ENCODE measurements at places on chromosomes 1 and 21.

DNA sequence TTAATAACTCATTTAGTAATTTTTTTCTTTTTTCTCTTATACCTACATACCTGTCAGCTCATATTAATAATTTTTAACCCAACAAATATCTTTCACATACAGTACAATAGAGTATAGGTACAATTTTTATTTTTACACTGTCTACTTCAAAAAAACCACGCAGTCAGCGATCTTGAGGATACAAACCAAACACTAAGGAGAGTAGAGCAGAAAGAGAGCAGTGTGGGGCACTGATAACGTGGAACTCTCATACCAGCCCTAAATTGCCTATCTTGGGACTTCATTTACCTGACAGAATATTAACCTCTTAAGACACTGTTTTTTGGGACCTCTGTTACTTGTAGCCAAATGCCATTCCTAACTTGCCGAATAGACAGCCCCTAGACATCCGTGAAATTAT, 5.5 kb downstream of the TRMT1L start:
- peaks cover 28% of the 10 kb centered on the region for H3K36me3 ChIP-seq
- no peak overlapping the region for H3K4me3 ChIP-seq
- no peak for DNase-seq
- H3K27me3 ChIP-seq = no peaks in the 10 kb centered on the region
- no peak overlapping the region for H3K27ac ChIP-seq

DNA sequence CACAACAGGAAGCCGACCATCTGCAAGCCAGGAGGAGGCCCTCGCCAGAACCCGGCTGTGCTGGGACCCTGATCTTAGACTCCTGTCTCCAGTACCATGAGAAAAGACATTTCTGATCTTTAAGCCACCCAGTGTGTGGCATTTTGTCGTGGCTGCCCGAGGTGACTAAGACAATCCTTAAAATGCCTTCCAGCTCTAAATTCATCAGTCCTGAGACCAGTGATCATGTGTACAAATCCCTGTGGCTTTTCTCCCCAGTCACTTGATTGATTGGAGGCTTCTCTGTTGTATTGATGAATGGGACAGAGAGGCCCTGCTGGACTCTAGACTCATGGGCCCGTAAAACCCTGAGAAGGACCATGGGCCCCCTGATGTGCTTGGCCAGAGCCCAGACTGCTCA, 36.1 kb downstream of the B3GALT5 start:
- no peak overlapping the region for H3K27ac ChIP-seq
- no peaks in the 10 kb centered on the region for H3K4me1 ChIP-seq
- no peaks in the 10 kb centered on the region for H3K36me3 ChIP-seq
- H3K4me3 ChIP-seq = no peak overlapping the region

DNA sequence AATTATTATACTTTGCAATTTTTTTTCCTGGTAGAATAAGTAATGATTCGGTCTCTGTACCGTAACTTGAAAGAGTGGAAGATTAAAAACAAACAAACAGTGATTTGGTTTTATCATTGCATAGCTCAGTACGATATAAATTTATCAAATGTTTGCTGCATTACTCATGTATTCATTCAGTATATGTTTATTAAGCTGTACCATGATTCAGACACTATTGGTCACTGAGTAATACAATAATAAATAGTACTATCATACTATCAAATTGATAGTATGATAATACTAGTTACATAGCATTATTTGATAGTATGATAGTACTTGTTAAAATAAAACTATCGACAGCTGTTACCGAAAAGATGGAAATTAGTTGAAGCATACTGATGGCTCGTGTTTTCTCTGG, 12.1 kb downstream of the CENPF start:
- peaks cover 33% of the 10 kb centered on the region for H3K4me1 ChIP-seq
- peaks cover 82% of the 10 kb centered on the region for H3K36me3 ChIP-seq
- no peak overlapping the region for H3K4me3 ChIP-seq
- DNase-seq = no peak
- no peak overlapping the region for H3K27ac ChIP-seq
- no peaks in the 10 kb centered on the region for H3K27me3 ChIP-seq

DNA sequence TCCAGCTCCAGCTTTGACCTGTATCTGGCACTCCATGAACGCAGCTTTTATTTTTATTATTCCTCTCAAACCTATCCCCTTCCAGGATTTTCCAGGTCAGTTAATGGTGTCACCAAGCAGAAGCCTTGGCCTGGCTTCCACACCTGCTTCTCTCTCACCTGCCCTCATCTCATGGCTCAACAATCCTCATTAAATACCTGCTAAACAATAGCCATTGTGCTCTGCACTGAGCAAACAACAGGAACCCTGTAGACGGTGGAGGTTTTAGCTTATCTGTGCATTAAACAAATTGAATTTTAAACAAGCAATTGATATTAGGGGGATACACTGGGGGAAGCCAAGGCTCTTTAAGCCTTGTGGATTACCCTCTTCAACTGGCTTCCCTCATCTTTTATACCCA, 15.3 kb downstream of the PYCR2 start:
- no peak overlapping the region for H3K4me3 ChIP-seq
- no peak for DNase-seq
- H3K36me3 ChIP-seq = no peaks in the 10 kb centered on the region
- peaks cover 17% of the 10 kb centered on the region for H3K4me1 ChIP-seq
- H3K27ac ChIP-seq = no peak overlapping the region

GRCh38 chr1:94961988-94962387, 35.1 kb upstream of the CNN3 start:
- peak overlapping the region; percentile 76 for H3K4me3 ChIP-seq
- H3K27ac ChIP-seq = no peak overlapping the region
- H3K27me3 ChIP-seq = no peaks in the 10 kb centered on the region
- peaks cover 19% of the 10 kb centered on the region for H3K4me1 ChIP-seq
- no peak for DNase-seq

DNA sequence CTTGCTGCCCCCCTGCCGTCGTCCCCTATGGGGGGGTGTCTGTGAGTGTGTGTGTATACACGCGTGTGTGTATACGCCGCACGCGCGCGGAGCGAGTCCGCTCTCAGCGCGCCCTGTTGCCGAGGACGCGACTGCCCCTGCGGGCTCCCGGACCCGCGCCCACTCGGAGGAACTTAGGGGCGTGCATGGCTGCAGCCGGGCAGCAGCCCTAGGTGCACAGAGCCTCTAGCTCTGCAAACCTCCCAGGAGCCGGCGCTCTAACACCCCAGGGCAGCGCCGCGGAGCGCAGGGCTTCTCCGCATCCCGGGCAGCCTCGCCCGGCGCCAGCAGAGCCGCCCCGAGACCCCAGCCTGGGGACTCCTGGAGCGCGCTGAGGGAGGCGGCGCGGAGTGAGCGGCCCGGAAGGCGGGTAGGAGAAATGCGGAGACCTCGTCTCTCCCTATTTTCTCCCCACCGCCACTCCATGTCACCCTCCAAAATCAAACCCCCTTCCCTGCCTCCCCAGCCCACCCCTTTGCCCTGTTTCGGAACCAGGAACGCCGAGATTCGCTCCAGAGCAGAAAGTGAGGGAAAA, 574 bp downstream of the ITPKB start:
- peak overlapping the region; percentile 90 for H3K27ac ChIP-seq
- no peak for DNase-seq
- peak overlapping the region; percentile 91 for H3K4me3 ChIP-seq
- H3K4me1 ChIP-seq = peaks cover 45% of the 10 kb centered on the region

DNA sequence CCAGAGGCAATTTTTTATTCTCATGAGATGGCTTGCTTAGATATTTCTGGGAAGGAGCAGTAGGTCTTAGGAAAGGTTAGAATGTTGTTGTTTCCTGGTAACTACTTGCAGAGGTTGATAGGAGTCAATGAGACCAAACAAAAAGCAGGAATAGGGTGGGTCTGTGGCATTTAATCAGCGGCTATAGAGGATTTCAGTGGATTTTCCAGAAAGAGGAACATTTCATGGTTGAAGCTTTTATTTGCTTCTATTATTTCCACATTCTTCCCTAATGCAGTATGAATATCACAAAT, 111.3 kb upstream of the PALMD start:
- H3K4me3 ChIP-seq = no peak overlapping the region
- DNase-seq = no peak
- no peaks in the 10 kb centered on the region for H3K4me1 ChIP-seq
- no peaks in the 10 kb centered on the region for H3K36me3 ChIP-seq
- no peaks in the 10 kb centered on the region for H3K27me3 ChIP-seq
- no peak overlapping the region for H3K27ac ChIP-seq

DNA sequence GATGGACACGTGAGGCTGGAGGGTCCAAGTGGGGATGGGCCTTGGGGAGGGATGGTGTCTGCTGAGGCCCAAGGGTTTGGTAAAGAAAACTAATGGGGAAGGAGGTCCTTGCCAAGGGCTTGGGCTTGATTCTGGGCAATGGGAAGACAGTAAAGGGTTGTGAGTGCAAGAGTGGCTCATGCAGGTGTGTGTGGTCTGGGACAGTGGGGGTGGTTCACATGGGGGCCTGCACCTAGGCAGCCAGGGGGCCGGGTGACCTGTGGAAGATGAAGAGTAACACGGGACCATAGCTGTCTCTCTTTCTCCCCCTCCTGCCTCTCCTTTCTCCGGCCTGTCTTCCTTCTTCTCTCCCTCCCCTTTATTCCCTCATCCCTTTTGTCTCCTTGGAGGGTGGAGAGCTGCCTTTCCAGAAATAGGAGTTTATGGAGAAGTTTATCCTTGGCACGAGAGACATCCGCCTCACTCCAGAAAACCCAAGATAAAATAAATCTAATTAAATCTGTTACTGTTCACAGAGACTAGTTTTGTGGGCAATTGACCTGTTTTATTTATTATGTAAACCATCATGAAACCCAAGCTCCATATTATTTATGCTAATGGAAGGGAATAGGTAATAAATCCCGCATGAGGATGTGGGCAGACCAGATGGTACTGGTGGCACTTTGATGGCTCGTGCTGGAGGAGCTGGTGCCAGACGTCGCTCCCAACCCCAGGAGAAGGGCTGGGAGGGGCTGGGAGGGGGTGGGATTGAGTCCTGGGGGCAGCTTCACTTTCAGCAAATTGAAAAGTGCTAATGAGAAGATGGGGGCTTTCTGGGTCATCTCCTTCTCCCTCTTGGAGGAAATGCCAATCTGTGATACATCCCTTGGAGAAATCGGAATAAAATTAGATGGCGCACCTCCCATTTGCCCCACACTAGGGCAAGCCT, 272.9 kb upstream of the CSF3R start:
- no peak for DNase-seq
- no peak overlapping the region for H3K4me3 ChIP-seq
- no peaks in the 10 kb centered on the region for H3K4me1 ChIP-seq
- no peaks in the 10 kb centered on the region for H3K36me3 ChIP-seq

GRCh38 chr1:10122926-10123325, 87.4 kb upstream of the KIF1B start:
- peaks cover 15% of the 10 kb centered on the region for H3K36me3 ChIP-seq
- H3K4me1 ChIP-seq = no peaks in the 10 kb centered on the region
- H3K27me3 ChIP-seq = no peaks in the 10 kb centered on the region
- DNase-seq = no peak
- no peak overlapping the region for H3K27ac ChIP-seq

- H3K4me1 ChIP-seq = peaks cover 43% of the 10 kb centered on the region
- peak; percentile 34 for DNase-seq
- H3K4me3 ChIP-seq = no peak overlapping the region
- H3K27ac ChIP-seq = no peak overlapping the region
Measured at GRCh38 chr1:116127848-116128540, 16.8 kb downstream of the MAB21L3 start.

DNA sequence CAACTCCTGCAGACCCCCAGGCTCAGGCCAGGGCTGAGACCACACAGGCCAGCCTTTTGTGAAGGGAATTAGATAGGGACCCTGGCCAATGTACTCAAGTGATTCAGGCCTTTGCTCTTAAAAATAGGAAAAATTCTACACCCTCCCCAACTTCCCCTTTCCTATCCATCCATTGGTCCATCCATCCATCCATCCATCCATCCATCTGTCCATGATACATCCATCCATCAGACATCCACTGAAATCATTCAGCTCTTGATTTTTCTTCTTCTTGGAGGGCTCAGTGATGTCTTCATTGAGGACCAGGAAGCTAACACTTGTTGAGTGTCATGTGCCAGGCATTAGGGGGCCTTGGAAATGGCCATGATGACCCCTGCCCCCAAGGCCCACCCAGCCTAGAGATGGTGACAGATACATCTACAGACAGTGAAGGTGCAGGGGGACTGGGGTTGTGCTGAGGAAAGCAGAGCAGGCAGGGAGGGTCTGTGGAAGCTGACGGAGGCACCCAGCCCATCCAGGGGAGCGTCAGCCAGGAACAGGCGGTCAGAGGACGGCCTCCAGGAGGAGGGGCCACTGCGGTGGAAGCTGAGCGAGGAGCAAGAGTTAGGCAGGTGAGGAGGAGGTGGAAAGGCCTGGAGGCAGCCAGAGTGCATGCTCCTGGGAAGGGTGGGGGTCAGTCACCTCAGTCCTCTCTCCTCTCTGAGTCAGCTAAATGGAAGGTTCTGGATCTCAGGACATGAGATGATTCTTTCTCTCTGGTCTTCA, 81.9 kb downstream of the EPHB2 start:
- H3K4me1 ChIP-seq = no peaks in the 10 kb centered on the region
- no peak overlapping the region for H3K27ac ChIP-seq
- H3K27me3 ChIP-seq = no peaks in the 10 kb centered on the region
- H3K36me3 ChIP-seq = no peaks in the 10 kb centered on the region

DNA sequence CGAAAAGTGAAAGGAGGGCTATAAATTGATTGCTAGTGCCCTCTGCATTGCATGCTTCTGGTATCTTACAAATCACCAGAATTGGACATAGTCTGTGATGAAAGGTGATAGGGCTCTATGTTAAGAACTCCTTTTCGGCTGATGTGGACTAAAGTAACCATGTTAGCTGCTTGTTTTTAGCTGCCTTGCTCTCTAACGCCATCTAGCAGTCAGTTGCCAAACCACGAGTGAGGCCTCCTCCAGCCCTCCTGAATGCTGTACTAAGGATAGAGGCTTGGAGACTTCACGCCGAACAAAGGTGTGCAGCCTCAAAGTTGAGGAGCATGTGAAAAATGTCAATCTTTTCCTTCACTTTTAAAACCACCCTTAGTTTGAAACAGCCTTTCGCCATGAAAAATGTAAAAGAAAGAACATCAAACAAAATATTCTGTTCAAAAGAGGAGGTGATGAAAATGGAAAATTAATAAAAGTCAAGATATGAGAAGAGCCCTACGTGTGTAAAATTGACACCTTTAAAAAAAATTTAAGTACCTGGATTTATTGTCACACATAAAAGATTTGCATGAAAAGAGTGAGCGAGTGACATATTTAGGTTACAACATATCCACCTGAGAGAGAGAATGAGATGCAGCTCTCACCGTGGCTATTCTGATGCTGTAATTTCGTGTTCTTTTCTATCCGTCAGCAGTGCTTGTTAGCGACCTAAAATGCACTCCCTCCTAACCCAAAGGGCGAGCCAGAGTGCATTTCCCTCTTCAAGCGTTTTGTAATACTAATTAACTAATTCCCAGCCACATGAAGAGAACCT, 8.1 kb downstream of the LRRC53 start:
- H3K4me3 ChIP-seq = no peak overlapping the region
- H3K4me1 ChIP-seq = no peaks in the 10 kb centered on the region
- no peak overlapping the region for H3K27ac ChIP-seq
- no peaks in the 10 kb centered on the region for H3K36me3 ChIP-seq

GRCh38 chr1:177973585-177973984, 3.7 kb upstream of the SEC16B start:
- H3K36me3 ChIP-seq = no peaks in the 10 kb centered on the region
- no peaks in the 10 kb centered on the region for H3K27me3 ChIP-seq
- H3K4me1 ChIP-seq = no peaks in the 10 kb centered on the region

GRCh38 chr21:14403681-14404318, 20.9 kb upstream of the HSPA13 start:
- no peaks in the 10 kb centered on the region for H3K4me1 ChIP-seq
- no peaks in the 10 kb centered on the region for H3K27me3 ChIP-seq
- DNase-seq = peak; percentile 39
- H3K4me3 ChIP-seq = no peak overlapping the region

- H3K4me1 ChIP-seq = no peaks in the 10 kb centered on the region
- H3K4me3 ChIP-seq = no peak overlapping the region
- DNase-seq = peak; percentile 26
- no peaks in the 10 kb centered on the region for H3K36me3 ChIP-seq
- no peaks in the 10 kb centered on the region for H3K27me3 ChIP-seq
- H3K27ac ChIP-seq = no peak overlapping the region
Measured at GRCh38 chr1:240027059-240027462, 64.6 kb upstream of the FMN2 start.

Data from activated CD8-positive, alpha-beta T cell treated with anti-CD3 and anti-CD28 coated beads, Interleukin-2, amount 10 ng/mL, durations not matched to agents 7 days and 5 days (primary cell).